ENCODE measurements at places on chromosomes 1 and 21.
A peak's percentile ranks its signal among the peaks of the same experiment; 100 is the strongest.

DNA sequence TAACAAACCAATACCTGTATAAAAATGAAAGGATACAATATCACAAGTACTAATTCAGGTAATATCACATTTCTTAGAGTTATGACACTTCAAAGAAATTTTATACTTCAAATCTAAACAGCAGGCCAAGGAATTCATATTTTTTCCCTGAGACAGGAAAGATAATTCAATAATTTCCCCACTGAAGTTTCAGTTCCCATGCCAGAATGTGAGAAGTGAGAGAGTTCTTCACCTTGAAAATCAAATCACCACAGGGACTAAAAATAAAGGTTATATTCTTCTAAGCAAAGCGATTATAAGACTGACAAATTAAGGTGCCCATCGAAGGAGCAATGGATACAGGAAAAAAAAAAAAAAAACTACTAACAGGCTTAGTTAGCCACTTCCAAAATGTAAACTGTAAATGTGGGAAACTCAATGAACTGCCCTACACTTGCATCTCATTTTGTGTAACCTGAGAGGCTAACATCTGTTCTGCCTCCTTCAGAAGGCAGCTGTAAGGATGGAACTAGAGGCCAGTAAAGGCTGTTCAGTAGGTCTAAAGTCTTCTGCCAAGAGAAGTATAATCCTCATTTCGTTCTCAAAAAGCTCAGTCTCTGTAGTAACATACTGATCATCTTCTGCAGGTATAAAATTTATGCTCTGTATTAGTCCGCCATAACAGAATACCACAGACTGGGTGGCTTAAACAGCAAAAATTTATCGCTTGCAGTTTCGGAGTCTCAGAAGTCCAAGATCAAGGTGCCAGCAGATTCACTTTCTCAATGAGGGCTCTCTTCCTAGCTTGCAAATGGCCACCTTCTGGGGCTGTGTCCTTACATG is 127.8 kb downstream of the RERE start:
- H3K36me3 ChIP-seq: no peaks in the 10 kb centered on the region
- DNase-seq: no peak
- no peak overlapping the region for H3K27ac ChIP-seq
- H3K4me1 ChIP-seq: no peaks in the 10 kb centered on the region

GRCh38 chr1:216665406-216665805 is 57.8 kb downstream of the ESRRG start:
- no peaks in the 10 kb centered on the region for H3K4me1 ChIP-seq
- H3K27me3 ChIP-seq: no peaks in the 10 kb centered on the region
- no peaks in the 10 kb centered on the region for H3K36me3 ChIP-seq
- DNase-seq: no peak
- H3K27ac ChIP-seq: no peak overlapping the region
- no peak overlapping the region for H3K4me3 ChIP-seq

DNA sequence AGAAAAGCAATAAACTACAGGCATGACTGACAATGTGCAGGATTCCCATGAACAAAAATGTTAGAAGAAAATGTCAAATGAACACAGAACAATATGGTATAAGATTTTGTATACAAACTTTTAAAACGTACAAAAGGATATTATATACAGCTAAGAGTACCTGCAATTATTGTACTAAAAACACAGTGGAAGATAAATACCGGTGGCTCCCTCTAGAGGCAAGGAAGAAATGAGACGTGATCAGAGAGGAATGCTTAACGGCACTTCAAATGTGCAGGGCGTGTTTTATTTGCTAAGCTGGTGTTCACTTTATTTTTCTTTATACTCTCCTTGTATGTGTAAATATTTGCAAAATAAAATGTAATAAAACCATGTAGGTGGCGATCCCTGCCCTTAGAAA is 191.8 kb upstream of the SAMSN1 start:
- H3K4me1 ChIP-seq: no peaks in the 10 kb centered on the region
- H3K27me3 ChIP-seq: no peaks in the 10 kb centered on the region
- H3K36me3 ChIP-seq: no peaks in the 10 kb centered on the region
- H3K27ac ChIP-seq: no peak overlapping the region
- DNase-seq: no peak
- H3K4me3 ChIP-seq: no peak overlapping the region

GRCh38 chr1:182563095-182563494 is 26.0 kb downstream of the RNASEL start:
- no peak overlapping the region for H3K4me3 ChIP-seq
- no peaks in the 10 kb centered on the region for H3K4me1 ChIP-seq
- no peak for DNase-seq
- H3K36me3 ChIP-seq: no peaks in the 10 kb centered on the region

DNA sequence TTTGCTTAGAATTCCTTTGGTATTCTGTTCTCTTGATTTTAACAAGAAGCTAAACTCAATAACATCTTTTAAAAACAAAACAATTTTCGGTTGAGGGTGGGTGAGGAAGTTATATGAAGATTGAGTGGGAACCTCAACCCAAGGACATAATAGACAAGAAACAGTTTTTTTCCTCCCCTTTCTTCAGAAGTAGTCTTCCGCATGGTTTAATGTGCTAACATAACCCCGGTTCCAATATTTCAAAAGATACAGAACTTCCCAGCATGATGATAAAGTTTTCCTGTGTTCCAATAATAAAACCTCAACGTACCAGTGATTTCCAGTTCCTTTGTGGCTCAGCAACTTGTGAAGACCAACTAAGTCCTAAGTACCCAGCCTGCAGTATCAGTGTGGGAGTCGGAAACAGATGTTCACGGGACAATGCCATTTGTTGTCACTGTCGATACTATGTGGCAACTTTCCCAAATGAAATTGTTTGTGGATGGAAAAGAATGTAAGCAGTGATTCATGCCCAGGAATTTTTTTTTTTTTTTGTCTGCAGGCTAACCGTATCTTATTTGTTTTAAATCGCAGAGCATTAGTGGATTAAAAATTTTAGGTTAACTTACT is 48.5 kb downstream of the NR5A2 start:
- H3K4me1 ChIP-seq: no peaks in the 10 kb centered on the region
- H3K36me3 ChIP-seq: no peaks in the 10 kb centered on the region
- DNase-seq: no peak
- H3K27ac ChIP-seq: peak overlapping the region; percentile 49
- H3K27me3 ChIP-seq: no peaks in the 10 kb centered on the region

GRCh38 chr1:153734396-153735089 is 6.7 kb downstream of the INTS3 start:
- H3K4me3 ChIP-seq: no peak overlapping the region
- H3K4me1 ChIP-seq: peaks cover 26% of the 10 kb centered on the region
- no peaks in the 10 kb centered on the region for H3K27me3 ChIP-seq
- no peak for DNase-seq
- H3K36me3 ChIP-seq: peaks cover 28% of the 10 kb centered on the region

DNA sequence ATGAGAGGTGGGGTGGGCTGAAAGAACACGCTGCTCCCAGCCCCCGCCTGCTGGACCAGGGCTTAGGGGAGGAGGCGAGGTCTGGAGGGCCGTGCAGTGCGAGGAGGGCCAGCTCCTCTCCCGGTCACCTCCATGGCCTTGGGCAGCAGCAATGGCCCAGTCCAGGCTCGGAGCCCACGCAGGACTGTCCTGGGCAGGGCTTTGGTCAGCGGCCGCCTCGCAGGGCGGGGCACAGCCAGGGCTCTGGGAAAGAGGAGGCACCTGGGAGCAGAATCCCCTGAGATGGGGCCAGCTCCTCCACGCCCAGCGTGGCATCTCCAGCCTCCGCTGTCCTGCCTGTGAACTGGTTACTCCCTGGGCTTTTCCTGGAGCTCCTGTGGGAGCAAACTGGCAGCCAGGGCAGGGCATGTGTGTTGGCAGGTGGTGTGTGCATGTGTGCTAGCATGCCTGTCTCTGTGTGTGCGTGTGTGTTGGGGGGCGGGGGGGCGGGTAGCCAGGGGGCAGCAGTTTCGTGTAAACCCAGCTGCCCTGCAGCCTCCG is 27.4 kb downstream of the ARHGEF16 start:
- H3K36me3 ChIP-seq: no peaks in the 10 kb centered on the region
- H3K4me1 ChIP-seq: peaks cover 36% of the 10 kb centered on the region
- DNase-seq: no peak
- H3K4me3 ChIP-seq: no peak overlapping the region
- H3K27me3 ChIP-seq: no peaks in the 10 kb centered on the region

- DNase-seq: no peak
- H3K4me3 ChIP-seq: no peak overlapping the region
- no peaks in the 10 kb centered on the region for H3K36me3 ChIP-seq
- no peaks in the 10 kb centered on the region for H3K27me3 ChIP-seq
- H3K27ac ChIP-seq: no peak overlapping the region
Measured at GRCh38 chr1:160844447-160845232, 18.0 kb downstream of the CD244 start.

DNA sequence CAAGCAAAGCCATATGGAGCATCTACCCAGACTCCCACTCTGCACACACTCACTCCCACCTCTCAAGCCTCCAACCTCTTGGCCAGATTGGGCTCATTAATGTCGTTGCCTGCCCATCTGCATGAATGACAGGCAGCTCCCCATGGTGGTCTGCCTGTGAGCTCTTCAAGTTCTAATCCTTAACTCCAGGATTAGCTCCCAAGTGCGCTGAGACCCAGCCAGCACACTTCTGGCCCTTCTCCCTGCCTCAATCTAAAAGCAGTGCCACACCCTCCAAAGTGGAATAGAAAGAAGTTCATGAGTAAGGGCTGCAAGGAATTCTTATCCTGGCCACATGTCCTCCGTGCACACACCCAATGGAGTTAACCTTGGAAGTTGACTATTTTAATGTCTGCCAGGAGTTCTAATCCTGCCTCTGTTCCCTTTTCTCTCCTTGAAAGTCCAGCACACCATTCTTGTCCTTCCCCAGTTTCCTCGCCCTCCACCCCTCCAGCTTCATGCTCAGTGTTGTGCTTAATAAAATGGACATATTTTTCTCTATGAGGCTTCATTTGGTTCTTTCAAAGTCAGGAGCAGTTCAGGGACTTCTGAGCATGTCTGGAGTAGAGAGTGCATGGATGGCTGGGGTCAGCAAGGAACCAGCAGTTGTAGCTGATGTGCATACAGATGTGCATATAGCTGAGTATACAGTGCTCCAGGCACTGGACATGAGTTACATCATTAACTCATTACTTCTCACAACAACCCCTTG is 30.1 kb downstream of the CAMK1G start:
- H3K27ac ChIP-seq: no peak overlapping the region
- H3K4me1 ChIP-seq: no peaks in the 10 kb centered on the region
- H3K36me3 ChIP-seq: peaks cover 45% of the 10 kb centered on the region
- no peak for DNase-seq
- no peaks in the 10 kb centered on the region for H3K27me3 ChIP-seq

- no peaks in the 10 kb centered on the region for H3K27me3 ChIP-seq
- DNase-seq: no peak
- H3K27ac ChIP-seq: no peak overlapping the region
- H3K4me1 ChIP-seq: no peaks in the 10 kb centered on the region
Measured at GRCh38 chr1:22969304-22969709, 3.4 kb downstream of the LACTBL1 start.
